ENCODE measurements at places on chromosomes 2 and 18.

GRCh38 chr2:36489281-36489680 is 108.7 kb downstream of the FEZ2 start:
- no peak for DNase-seq

GRCh38 chr2:48221846-48222516 is 308.0 kb upstream of the STON1 start:
- no peak for DNase-seq

- no peak for DNase-seq
Observed at GRCh38 chr2:173749315-173749714, 215.9 kb downstream of the SP3 start.

GRCh38 chr2:217742841-217743240 is 260.0 kb downstream of the TNS1 start:
- DNase-seq: no peak
